ENCODE measurements at places on chromosomes 1 and 21.

- DNase-seq: no peak
Observed at GRCh38 chr1:225424562-225425200, 3.2 kb downstream of the LBR start.

- no peak for DNase-seq
Observed at GRCh38 chr1:26190373-26190987, at the start of gene CATSPER4. CATSPER4 (plus strand) TSS chr1:26190602; CDS start chr1:26190628, 26 bp downstream.

DNA sequence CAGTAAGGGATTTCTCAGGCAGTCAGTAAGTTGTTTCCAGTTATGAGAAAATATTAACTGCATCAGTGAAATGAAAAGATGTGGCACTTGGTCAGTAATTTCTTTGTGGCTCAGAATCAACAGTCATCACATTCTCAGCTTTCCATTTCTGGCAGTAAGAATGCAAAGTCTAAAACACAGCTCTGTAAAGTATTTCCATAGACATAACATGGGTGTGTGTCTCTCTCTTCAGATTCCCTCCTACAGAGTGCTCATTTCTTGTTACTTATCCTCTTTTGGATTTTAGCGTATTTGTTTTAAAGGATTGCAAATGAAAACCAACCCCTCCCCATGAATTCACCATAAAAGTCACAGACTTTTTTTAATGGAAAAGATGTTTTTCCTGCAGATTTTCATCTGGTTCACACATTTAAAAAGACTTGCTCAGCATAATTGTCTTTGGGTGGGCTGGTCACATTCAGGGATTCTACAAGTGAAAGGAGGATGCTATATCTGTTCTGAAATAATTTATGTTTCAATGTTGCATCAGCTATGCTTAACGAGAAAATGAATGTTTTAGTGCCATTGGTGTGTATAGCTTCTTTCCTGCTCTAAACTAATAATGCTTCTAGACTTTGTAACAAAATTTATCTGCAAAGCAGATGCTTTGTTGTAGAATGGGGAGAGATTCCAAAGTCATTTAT is 34.6 kb upstream of the CD55 start:
- no peak for DNase-seq

- DNase-seq: no peak
Observed at GRCh38 chr1:203492748-203493130, 1.2 kb upstream of the OPTC start.

GRCh38 chr1:107196973-107197562 is 56.2 kb downstream of the NTNG1 start:
- no peak for DNase-seq

DNA sequence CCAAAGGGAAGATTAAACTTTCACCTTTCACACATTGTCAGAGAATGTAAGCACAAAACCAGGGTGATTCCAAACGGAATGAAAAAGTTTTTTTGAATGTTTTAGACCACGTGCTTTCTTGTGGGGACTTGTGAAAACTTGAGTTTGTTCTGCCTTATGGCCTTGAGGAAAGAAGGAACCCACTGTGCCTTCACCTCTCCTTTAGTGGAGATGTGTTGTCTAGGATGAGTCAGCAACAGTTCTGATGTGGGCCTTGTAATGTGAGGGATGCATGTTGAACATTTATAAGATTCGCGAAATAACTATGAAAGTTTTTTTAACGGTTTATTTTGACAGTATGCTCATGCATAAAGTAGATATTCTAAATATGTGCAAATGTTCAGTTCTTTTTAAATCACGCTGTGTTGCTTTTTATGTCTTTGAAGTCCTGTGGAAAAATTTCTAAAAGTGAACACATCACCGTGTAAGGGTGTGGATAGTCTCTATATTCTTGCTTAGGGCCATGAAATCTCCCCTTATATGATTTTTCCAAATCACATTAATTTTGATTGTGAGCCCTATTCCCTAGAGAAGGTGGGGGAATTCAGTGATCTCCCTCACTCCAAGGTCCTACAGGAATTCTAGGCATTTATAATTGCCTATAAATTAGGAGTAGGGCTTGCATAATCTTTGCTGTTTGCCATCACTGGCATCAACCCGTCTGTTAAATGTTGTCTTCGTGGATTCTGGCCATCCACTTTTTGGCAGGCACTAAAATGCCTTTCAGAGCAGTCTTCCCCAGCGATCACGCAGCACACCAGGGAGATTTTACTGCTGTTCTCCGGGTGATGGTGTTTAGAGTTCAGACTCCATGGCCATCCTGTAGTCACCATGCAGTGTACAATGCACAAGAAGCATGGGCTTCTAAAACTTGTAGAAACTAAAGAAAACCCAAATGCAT is 47.4 kb downstream of the PLA2G4A start:
- DNase-seq: no peak

DNA sequence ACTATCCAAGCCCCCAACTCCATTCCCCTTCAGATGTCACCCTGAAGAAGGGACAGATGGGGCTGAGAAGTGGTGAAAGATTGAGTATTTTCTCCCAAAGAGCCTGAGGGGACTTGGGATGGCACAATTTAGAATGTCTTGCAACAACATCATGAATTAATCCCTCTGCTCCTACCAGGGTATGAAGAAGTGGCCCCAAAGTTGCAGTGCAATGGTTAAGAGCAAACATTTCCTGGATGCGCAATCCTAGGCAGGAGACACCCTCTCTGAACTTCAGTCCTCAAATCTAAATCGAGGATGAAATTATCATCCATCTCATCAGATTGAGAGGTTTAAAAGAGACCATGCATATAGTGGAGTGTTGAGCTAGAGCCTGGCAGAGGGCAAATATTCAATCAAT is 28.6 kb upstream of the CITED4 start:
- DNase-seq: no peak

GRCh38 chr1:65002508-65003315 is 36.4 kb upstream of the JAK1 start:
- DNase-seq: peak; percentile 72

DNA sequence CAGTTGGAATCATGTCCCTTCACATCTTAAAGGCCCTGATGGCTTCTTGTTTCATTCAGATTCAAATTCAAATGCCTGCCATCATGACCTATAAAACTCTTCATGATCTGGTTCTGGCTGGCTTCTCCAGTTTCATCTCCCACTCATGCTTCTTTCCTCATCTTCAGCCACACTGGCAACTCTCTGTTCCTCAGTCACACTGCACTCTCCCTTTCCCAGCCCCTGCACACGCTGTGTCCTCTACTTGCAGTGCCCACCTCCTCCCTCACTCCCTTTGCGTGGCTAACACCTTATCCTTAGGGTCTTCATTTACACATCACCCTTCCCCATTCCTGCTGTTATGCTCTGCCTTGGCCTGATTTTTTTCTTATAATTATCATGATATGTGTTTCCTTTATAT is 120.6 kb upstream of the LMO4 start:
- DNase-seq: no peak

Data from frontal cortex (tissue), 4 donors.